Right atrium auricular region (tissue), 2 donors: ENCODE measurements at places on chromosomes 3 and 15.

DNA sequence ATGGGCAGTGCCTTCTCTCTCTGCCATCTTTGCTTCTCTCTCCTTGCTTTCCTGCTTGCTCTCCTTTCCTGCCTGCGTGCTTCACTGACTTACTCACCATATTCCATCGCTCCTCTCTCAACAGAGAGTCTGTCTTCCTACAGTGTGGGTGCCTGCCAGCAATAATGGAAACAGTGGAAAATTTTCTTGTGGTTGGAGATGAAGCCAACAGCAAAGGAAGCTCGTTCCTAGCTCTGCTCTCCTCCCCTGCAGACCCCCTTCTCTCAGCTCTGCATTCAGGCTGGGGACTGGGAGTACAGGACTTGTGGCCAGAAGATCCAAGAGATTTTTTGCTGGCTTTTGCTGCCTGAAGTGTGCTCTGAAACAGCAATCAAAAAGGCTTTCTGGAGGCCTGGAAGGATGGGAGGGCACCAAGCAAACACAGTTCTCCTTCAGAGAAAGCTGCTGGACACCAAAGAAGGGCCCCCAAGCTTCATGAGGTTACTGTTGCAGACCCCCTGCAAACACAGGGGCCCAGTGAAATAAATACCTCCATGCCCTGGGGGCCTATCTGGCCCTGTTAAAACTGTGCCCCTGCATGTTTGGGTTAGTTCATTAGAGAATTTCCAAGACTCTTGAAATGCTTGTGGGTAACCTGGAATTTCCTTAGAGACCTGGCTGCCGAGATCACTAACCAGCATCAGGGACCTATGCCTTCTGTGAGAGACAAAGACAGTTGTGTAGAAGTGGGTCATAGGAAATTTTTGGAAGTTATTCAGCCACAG is 149.9 kb upstream of the RASGRP1 start:
- no peak overlapping the region for H3K27ac ChIP-seq
- H3K36me3 ChIP-seq, result no peaks in the 10 kb centered on the region
- H3K4me1 ChIP-seq, result no peaks in the 10 kb centered on the region
- no peak overlapping the region for H3K4me3 ChIP-seq

DNA sequence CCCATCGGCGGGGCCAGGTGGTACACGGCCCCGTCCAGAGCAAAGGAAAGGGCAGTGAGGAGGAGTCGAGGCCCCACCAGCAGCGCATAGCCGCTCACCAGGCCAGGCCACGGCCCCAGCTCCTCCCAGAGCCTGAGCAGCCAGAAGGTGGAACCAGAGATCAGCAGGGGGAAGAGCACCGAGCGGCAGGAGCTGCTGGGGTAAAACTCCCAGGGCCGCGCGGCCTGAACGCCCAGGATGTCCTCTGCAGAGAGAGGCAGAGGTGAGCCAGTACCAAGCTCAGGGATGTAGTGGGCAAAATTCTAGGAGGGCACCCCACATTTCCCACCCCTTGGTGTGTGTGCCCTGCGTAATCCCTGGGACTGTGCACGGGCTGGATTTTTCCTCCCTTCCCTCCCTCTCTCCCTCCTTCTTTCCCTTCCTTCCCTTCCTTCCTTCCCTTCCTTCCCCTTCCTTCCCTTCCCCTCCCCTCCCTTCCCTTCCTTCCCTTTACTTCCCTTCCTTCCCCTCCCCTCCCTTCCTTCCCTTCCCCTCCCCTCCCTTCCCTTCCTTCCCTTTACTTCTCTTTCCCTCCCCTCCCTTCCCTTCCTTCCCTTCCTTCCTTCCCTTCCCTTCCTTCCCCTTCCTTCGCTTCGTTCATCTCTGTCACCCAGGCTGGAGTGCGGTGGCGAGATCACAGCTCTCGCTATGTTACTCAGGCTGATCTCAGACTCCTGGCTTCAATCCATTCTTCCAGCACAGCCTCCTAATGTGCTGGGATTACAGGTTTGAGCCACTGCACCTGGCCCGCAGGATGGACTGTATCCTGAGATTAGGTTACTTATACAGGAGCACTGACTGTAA is 6.3 kb upstream of the NCBP2 start:
- no peaks in the 10 kb centered on the region for H3K27me3 ChIP-seq
- no peak overlapping the region for H3K27ac ChIP-seq
- no peak overlapping the region for H3K4me3 ChIP-seq
- DNase-seq, result no peak
- no peaks in the 10 kb centered on the region for H3K36me3 ChIP-seq

- H3K36me3 ChIP-seq, result no peaks in the 10 kb centered on the region
- no peaks in the 10 kb centered on the region for H3K27me3 ChIP-seq
- DNase-seq, result no peak
These were observed at the start of gene GPR27 for GRCh38 chr3:71753701-71754609. TSS of gene GPR27 (plus strand) at chr3:71753855. CDS start at chr3:71754050, 195 bp downstream.

DNA sequence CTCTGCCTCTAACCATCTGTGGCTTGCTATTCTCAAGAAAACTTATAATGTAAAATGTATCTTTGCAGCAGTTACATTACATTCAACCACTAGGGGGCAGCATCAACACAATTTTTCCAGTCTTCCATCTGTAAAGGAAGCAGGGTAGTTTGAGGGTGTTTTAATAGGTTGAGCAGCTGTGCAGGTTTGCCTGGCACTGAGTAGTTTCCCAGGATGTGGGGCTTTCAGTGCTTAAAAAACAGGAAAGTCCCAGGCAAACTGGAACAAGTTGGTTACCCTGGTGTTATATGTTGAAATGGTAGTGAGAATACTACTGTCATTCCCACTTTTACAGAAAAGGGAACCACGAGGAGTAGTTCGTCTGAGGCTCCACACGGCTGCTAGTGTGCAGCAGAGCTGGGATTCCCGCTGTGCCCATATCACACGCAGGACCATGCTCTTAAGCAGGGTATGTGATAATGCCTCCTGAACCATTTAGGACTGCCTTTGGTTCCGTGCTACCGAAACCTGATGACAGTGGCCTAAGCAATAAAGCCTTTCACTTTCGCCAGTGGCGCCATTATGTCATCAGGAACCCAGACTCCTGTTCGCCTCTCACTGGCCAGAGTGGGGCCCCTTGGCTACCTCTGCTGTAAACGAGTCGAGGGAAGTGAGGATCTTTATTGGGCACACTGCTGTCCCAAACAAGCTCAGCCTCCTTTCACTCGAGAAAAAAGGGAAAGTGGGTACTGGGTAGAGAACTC is 64.7 kb upstream of the ZBTB38 start:
- no peaks in the 10 kb centered on the region for H3K27me3 ChIP-seq
- H3K27ac ChIP-seq, result no peak overlapping the region
- peaks cover 3% of the 10 kb centered on the region for H3K4me1 ChIP-seq
- peak; percentile 61 for DNase-seq

DNA sequence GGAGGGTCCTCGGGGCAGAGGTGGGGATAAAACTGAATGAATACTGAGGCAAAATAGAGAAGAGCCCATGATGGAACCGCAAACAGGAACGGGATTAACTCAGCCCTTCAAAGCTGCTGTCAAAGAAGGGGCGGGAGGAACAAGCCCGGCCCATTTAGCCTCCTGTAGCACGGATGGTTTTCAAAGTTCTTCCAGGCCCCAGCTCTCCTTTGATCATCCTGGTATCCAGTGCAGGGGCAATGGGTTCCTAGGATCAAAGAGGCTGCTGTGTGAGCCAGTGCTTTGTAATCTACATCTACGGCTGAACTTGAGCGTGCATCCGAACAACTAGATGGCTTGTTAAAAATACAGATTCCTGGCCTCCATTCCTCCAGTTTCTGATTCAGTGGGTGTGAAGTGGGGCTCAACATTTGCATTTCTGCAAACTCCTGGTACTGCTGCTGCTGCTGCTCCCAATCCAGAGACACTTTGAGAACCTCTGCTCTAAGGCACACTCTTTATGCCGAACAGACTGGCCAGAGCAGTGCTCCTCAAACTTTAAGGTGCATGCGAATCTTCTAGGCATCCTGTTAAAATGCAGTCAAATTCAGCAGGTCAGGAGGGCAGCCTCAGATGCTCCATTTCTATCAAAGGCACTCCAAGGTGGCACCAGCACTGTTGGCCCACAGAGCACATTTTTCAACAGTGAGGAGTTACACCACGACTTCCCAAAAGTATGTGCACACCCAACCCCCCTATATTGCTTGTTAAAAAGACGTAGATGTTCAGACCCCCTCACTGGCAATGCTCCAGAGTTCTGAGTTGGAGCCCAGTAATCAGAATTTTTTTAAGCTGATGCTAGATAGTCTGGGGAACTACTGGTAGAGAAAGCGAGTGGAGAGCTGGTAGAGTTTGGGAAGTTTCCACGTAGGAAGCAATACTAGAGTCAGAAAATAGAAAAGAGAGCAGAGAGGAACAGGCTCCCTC is 5.6 kb downstream of the GALNT15 start:
- H3K27me3 ChIP-seq, result no peaks in the 10 kb centered on the region
- no peak for DNase-seq
- H3K4me3 ChIP-seq, result no peak overlapping the region
- no peak overlapping the region for H3K27ac ChIP-seq
- H3K4me1 ChIP-seq, result no peaks in the 10 kb centered on the region

- no peak within 1 kb of the TSS for H3K27ac ChIP-seq
- no peak for DNase-seq
These were observed at the start of gene LTK for GRCh38 chr15:41513506-41514227. TSS of gene LTK (minus strand) at chr15:41513827. CDS start at chr15:41513709, 118 bp downstream.

- no peak overlapping the region for H3K4me3 ChIP-seq
- no peaks in the 10 kb centered on the region for H3K4me1 ChIP-seq
- no peaks in the 10 kb centered on the region for H3K36me3 ChIP-seq
- H3K27me3 ChIP-seq, result no peaks in the 10 kb centered on the region
- no peak for DNase-seq
- no peak overlapping the region for H3K27ac ChIP-seq
These were observed 173.9 kb downstream of the NR2F2 start for GRCh38 chr15:96504371-96504770.

GRCh38 chr15:71160976-71161375 is 45.7 kb downstream of the THSD4 start:
- DNase-seq, result no peak
- no peak overlapping the region for H3K4me3 ChIP-seq
- H3K27me3 ChIP-seq, result no peaks in the 10 kb centered on the region

DNA sequence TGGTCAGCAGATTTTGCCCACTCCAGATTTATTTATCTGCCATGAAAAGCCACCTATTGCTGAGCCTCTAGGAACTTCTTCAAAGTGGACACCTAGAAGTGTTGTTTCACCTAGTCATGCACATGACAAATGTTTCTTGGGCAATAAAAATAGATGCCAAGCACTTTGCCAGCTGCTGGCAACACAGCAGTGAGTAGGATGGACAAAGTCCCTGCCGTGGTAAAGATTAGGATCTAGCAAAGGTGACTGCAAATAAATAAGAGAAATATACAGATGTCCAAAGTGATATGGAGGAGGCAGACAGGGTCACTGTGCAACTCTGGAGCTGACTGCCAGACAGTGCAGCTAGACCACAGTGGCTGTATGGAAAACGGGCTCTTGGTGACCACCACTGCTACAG is 137.9 kb downstream of the SUCLG2 start:
- no peak overlapping the region for H3K4me3 ChIP-seq
- H3K27me3 ChIP-seq, result no peaks in the 10 kb centered on the region
- no peaks in the 10 kb centered on the region for H3K4me1 ChIP-seq

DNA sequence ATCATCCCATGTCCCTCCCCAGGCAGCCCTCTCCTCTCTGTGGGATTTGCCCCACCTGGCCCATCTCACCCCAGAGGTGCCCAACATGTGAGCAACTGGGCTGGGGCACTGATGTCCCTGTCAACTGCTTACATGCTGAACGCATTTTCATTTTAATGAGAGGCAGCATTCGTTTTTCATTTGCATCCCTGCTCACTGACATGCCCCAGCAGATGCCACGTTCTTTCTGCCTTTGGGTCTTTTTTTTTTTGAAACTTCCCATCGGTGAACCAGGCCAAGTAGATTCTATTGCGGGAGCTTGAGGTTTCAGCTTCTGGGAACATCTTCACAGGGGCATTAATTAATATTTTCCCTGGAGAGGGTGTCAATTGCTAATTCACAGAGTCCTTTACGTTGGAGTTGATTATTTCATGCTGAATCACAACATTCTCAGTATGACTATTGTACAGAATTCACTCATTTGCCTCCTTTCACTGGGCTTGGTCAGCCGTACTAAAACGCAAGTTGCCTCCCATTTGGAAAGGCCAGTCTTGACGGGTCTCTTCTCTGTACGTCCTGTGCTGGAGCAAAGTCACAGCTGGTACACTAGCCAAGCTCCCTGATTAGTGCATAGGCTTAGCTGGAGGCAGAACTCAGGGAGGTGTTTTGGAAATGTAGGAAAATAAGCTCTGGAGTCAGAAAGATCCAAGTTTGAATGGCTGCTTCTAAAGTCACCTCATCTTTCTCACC is 69.8 kb downstream of the CHRNA7 start:
- no peak for DNase-seq
- H3K4me1 ChIP-seq, result no peaks in the 10 kb centered on the region
- H3K27me3 ChIP-seq, result no peaks in the 10 kb centered on the region

- H3K4me1 ChIP-seq, result peaks cover 2% of the 10 kb centered on the region
- no peak overlapping the region for H3K4me3 ChIP-seq
- H3K27ac ChIP-seq, result no peak overlapping the region
These were observed 7.8 kb upstream of the GPR171 start for GRCh38 chr3:151210676-151211381.

DNA sequence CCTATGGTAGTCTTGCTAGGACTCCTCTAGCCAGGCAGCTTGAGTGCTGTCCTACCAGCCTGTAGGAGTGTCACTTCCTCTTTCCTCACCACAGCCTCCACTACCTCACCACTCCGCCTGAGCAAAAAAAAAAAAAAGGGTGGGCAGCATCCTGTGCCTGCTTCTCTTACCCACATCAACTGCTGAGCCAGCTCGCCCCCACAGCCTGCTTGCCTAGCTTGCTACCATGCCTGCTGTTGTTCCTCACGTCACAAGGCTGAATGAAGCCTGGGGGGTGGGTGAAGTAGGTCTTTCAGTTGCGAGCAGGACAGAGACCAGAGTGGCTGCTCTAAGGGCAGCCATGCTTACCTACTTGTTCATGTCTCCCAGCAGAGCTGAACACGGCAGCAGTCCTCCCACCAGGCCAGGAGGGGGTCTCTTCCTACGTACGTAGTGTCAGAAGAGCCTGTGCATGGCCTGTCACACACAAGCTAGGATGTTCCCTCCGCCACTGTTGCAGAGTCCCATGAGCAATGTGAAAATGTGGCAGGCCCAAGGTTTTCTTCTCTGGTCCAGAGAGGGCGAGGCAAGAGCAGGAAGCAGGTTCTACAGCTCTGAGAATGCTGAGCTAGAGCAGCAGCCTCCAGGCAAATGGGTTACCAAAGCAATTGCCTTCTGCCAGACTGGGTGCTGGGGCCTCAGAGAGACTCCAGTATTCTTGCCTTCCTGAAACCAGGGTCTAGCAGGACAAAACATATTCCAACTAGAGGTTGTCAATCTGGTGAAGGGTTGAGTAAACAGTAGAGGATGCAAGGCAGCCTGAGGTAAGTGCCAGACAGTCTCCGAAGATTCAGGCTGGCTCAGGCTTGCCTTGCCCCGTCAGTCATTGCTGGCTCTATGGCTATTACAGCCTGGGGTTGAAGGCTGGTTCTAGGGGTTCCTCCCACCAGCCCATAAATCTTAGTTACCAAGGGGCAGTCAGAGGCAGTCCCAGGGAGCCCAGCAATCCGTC is 8.1 kb downstream of the PPM1M start:
- H3K4me3 ChIP-seq, result no peak overlapping the region
- peaks cover 5% of the 10 kb centered on the region for H3K4me1 ChIP-seq
- H3K27ac ChIP-seq, result no peak overlapping the region
- no peaks in the 10 kb centered on the region for H3K27me3 ChIP-seq
- peak; percentile 62 for DNase-seq
